ENCODE measurements at places on chromosomes 12 and 14. TPM values are rescaled to one million over a fixed set of nuclear protein-coding genes. Genes with fewer than 3 reads are reported as not detected.

Gene ADAM21
- total RNA-seq, result 0.19 TPM

Gene RNASE7
- total RNA-seq, result not detected

Gene PPM1H
- 4.3 TPM for total RNA-seq

Gene APOF
- total RNA-seq, result not detected

Gene GDF11
- total RNA-seq, result 6.8 TPM

Gene RNASE1
- 34.0 TPM for total RNA-seq

Gene CPNE6
- not detected for total RNA-seq

Gene EMP1
- 448 TPM for total RNA-seq

Gene ZFC3H1
- total RNA-seq, result 36.5 TPM

Gene PLBD1
- 0.10 TPM for total RNA-seq

Gene UNC79
- total RNA-seq, result under 0.01 TPM

Gene NID2
- 31.7 TPM for total RNA-seq

Gene SLCO1C1
- total RNA-seq, result 0.98 TPM

Gene IAPP
- total RNA-seq, result not detected

Gene ZNF10
- 4.2 TPM for total RNA-seq

Gene TTC9
- total RNA-seq, result 1.3 TPM

Gene MBD6
- total RNA-seq, result 12.7 TPM

Gene C12orf54
- total RNA-seq, result not detected

Gene KRT78
- total RNA-seq, result not detected

Gene CCDC177
- not detected for total RNA-seq

Gene SPTLC2
- total RNA-seq, result 78.3 TPM

Gene DPPA3
- total RNA-seq, result not detected

Gene AQP6
- total RNA-seq, result not detected

Gene CIT
- total RNA-seq, result 11.8 TPM

Gene OLR1
- total RNA-seq, result not detected

Gene AKAP6
- total RNA-seq, result 0.98 TPM

Gene SLCO1B3
- not detected for total RNA-seq

Gene PTPRB
- total RNA-seq, result 217 TPM

Gene IRAK3
- 9.8 TPM for total RNA-seq

Gene SYT1
- 2.9 TPM for total RNA-seq

Gene HNF1A
- total RNA-seq, result not detected

Gene HOXC9
- total RNA-seq, result 0.19 TPM

Gene TAS2R19
- 5.5 TPM for total RNA-seq

Gene SLC4A8
- total RNA-seq, result 2.5 TPM

Gene SYNDIG1L
- not detected for total RNA-seq

Gene MGST1
- total RNA-seq, result 39.3 TPM

Gene NOXRED1
- total RNA-seq, result not detected

Gene TSPAN8
- total RNA-seq, result not detected

Gene RERGL
- total RNA-seq, result not detected

Gene SOX5
- total RNA-seq, result 2.6 TPM

Gene TAS2R7
- total RNA-seq, result 0.48 TPM

Gene SLC16A7
- 12.4 TPM for total RNA-seq

Gene CD163
- total RNA-seq, result not detected

Gene ACOT4
- 0.38 TPM for total RNA-seq

Gene FOXG1
- total RNA-seq, result not detected

Gene SP7
- total RNA-seq, result not detected

Gene FERMT2
- total RNA-seq, result 99.6 TPM

Gene RNASE3
- not detected for total RNA-seq

Gene NXPH4
- 0.19 TPM for total RNA-seq

Gene CLECL1
- not detected for total RNA-seq

Gene REC8
- 4.1 TPM for total RNA-seq

Gene JAG2
- 50.1 TPM for total RNA-seq

Gene AJUBA
- total RNA-seq, result 71.9 TPM

Gene RD3L
- total RNA-seq, result not detected

Gene CGRRF1
- 12.1 TPM for total RNA-seq

Gene PRH1
- total RNA-seq, result 16.0 TPM

Gene ARHGAP9
- not detected for total RNA-seq

Gene PPP1R36
- total RNA-seq, result 0.67 TPM

Gene GOLGA3
- 93.4 TPM for total RNA-seq
